ENCODE measurements at places on chromosomes 1 and 21.

DNA sequence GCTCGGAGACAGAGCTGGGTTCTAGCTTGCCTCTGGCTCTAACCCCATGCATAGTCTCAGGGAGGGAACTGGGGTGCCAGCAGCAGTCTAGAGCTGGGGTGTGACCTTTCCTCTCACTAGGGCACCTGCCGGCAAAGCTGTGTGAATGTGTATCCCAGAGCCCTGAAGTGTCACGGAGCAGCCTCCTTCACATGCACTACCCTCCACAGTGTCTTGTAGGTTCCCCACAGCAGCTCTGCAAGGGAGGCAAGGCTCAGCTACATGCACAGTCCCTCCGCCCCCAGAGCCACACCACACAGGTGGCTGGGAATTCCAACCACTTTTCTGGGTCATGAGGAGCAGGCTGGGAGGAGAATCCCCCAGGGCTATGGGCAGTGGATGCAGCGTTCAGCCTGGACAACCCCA lies 7.7 kb upstream of the HPCA start:
- no peak for DNase-seq

- DNase-seq, result peak; percentile 37
Observed at GRCh38 chr21:18545908-18546307, 142.3 kb upstream of the TMPRSS15 start.

GRCh38 chr1:194104247-194104844 lies 917.9 kb upstream of the B3GALT2 start:
- no peak for DNase-seq

DNA sequence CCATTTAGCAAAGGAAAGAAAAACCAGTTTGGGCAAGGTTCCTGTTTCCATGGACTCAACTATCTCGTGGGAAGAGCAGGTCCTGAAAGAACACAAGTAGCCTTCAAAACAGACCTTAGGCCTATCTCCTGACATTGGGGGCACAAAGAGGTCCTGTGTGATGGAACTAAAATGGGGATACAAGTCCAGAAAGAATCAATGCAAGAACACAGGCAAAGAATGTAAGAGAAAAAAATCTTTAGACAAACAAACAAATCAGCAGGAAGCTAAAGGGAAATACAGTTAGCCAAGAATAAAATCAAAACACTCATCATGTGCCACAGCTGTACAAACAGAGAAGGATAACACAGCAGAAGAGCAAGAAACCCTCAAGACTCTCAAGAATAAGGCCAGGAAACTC lies 28.2 kb downstream of the SLC30A10 start:
- DNase-seq, result no peak

DNA sequence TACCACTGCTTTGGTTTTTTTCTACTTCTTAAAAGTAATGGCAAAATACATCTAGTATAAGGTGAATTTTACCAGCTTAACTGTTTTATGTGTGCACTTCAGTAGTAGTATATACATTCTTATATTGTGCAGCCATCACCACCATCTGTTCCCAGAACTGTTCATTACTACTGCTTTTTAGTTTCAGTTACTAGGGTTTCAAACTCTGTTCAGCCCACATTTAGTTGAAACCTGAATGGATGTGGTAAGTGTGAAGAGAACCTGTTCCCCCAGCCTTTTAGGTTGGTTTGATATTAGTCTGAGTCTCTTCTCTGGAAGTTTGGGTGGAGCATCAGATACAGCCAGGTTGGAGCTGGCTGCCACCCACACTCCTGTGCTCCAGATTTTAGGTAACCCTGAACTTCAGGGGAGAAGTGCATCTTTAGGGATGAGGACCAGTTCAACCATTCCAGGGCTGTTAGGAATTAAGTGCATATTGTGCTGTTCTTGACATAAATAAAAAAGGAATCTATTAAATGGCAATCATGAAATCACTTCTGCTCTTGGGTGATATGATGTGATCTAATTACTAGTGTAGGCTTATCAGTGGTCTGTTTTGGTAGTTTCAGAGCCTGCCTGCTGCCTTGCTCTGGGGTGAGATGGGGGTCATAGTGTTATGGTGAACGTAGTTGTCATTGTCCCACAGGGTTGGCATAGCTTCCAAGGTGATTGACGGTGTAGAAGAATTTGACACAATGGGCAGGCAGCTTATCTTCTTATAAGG lies 32.1 kb downstream of the URB2 start:
- DNase-seq, result no peak

DNA sequence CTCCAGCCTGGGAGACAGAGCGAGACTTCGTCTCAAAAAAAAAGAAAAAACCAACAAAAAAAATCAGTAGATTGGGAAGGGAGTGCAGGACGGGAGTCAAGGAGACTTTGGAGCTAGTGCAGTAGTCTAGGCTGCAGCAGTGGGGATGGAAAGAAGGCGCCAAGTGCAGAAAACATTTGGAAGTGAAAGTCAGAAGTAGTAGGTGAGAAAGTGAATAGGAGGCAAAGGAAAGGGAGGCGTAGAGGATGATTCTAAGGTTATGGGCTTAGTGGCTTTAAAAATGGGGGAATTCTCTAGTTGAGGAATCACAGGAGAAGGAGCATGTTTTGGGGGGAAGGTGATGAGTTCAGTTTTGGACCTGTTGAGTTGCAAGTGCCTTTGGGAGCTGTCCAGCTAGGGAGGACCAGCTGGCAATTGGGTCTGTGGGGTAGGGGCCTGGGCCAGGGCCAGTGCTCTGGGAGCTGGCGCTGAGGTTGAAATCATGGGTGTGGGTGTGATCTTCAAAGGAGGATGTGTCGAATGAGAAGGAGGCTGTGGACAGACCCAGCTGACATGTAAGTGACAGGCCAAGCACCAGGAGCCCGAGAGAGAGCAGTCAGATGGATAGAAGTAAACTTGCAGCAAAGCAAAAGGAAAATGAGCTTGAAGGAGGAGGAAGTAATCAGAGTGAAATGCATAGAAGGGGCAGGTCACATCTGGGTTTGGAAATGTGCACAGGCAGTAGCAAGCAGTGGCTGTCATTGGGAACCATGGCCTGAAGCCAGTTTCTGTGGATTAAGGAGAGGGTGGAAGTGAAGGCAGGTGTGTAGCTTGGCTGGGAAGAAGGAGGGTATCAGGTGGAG lies 15.8 kb downstream of the TMCC2 start:
- no peak for DNase-seq

GRCh38 chr21:14486869-14487268 lies 59.2 kb downstream of the SAMSN1 start:
- DNase-seq, result no peak

DNA sequence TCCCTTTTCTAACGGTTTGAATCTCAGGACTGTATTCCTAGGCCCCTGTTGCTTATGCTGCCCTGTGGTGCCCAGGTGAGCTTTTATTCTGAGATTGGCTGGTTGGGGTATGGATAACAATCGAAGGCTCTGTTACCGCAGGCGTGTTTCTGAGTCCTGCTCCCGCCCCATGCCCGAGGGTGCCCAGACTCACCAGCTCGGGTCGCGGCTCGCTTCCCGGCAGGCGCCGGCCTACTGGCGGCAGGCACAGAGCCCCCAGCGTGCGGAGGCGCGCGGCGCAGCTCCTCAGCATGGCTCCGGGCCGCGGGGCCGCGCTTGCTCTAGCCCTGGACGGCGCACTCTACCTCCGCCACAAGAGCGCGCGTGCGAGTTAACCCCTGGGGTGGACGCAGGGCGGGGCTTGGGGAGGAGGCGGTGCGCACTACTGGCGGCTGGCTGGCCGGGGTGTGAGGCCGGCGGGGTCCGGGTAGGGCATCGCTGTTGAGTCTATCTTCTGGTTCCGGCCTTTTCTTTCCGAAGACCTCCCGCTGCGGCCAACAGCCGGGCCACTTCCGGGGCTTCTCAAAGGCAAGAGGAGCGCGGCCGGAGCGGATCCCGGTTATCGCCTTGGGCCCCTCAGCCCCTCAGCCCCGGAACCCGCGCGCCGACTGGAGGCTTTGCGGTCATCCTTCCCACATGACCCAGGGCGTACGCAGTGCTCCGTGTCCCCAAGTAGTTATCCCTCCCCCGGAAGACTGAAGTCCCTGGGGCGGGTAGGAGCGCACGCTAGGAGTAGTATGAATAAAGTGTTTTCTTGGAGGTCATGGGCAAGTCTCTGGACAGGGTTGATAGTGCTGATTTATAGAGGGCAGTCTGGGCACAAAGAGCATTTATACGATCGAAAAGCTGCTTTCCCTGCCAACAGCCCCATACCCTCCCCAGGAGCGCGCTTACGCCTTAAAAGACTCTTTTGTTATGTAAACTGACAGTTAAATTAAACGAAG lies at the start of gene THEM4:
Gene THEM4 (minus strand): TSS at position 345 of the 983 bp plus-strand sequence. CDS start 53 bp downstream, at position 292.
- peak; percentile 75 for DNase-seq

DNA sequence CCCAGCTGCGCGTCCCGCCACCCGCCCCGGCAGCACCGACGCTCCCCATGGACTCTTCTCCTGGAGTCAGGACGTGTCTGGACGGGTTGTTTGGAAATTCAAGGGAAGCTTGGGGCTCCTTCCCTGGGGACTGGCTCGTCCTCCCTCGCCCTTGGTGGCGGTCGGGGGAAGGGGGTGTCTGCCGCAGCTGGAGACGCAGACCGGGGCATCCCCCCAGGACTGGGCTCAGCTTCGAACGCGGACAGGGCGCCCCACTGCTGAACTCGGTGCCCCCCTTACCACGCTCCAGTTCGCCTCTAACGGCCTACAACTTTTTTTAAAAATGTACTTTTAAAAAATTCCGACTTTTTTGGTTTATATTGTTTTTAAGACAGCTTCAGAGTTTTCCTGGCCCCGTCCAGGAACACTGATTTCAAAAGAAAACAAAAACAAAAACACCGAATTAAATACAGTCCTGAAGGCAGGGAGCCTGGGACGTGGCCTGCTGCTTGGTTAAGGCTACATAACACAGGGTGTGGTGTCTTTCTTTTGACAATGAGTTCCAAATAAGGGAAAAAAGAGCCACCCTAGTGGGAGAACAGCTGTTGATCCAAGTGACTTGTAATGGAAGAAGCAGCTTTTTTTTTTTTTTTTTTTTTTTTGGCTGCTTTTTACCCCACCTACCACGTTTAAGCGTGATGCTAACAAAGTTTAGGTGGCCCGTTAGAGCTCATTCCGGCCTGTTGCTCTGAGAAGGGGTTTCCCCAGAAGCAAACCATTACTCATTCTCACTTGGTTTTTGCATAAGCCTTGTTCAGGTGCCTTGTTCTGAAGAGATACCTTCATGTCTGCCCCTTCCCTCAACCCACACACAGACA lies 862 bp upstream of the DIPK1A start:
- DNase-seq, result peak; percentile 48

- no peak for DNase-seq
Observed at GRCh38 chr1:102838016-102838415, 270.3 kb downstream of the COL11A1 start.
